Activated CD8-positive, alpha-beta memory T cell treated with anti-CD3 and anti-CD28 coated beads, Interleukin-2, amount 50 U/mL, for 48 hours (primary cell): ENCODE measurements at places on chromosomes 11 and 22.

DNA sequence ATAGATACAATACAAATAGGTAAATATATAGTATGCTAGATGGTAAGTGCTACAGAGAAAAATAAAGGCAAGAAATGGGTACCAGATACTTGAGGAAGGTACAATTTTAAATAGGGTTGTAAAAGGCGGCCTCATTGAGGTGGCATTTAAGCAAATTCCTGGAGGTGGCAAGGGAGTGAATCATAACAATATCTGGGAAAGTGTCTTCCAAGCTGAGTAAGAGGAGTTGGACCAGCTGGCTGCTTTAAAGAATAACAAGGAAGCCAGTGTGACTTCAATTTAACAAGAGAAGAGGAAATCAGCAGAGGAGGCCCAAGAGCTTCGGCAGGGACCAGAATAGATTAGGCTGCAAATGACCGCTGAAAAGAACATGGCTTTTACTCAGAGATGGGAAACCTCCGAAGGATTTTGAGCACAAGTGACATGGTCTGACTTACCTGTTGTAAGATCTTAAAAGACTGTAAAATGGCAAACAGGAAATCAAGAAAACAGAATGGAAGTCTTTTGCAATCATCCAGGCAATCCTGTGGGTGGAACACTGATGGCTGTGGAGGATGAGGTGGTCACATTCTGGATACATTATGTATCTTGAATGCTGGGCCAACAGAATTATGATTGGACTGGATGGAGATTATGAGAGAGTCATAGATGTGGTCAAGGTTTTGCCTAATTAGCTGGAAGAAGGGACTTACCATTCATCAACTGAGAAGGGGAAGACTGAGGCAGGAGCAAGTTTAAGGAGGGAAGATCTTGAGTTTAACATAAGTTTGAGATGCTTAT is 77.2 kb downstream of the RDX start:
- DNase-seq = no peak

DNA sequence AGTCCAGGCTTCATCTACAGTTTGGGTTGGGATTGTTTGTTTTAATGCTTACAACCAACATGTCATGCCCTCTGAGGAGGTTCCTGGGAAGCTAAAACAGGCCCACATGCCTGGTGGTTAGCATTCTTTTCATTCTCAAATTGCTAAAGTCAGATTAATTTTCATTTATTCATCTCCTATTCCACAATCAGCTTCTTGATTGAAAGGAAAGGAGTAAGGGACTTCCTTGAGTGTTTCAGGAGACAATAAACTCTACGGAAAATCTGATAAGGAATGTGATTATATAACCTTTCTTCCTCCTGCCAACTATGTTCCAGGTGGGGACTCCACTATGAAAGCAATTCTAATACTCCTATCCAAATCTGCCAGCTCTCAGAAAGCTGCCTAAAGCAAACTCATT is 30.8 kb downstream of the MRTFA start:
- no peak for DNase-seq

- no peak for DNase-seq
These were observed 4.3 kb upstream of the GALNT18 start for GRCh38 chr11:11626128-11626527.

DNA sequence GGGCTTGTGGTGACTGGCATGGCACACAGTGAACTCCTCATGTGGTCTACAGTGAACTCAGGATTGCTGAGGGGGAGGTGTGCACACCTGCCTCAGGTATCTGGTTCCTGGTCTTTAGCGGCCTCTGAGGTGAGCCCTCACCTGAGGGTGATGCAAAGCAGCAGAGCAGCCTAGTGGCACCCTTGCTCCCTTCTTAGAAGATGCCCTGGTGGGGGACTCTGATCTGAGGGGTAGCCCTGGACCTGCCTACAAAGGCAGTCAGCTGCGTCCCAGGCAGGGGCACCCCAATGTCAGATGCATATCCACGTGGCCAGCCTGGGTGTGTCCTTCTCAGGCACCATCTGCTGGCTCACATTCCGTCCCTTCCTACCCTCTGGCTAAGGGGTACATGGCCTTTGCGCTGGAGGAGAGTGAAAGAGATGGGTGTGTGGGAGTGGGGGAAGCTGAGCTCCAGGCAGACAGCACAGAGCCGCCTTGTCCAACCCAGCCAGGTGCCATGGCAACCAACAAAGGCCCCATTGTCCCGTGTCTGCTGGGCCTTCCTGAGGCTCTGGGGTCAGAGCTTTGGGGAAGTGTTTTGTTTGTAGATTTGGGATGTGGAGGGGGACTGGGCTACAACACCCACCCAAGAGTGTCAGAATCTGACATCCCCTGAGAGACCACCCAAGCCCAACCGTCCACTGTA is 5.8 kb downstream of the PLEKHB1 start:
- no peak for DNase-seq

DNA sequence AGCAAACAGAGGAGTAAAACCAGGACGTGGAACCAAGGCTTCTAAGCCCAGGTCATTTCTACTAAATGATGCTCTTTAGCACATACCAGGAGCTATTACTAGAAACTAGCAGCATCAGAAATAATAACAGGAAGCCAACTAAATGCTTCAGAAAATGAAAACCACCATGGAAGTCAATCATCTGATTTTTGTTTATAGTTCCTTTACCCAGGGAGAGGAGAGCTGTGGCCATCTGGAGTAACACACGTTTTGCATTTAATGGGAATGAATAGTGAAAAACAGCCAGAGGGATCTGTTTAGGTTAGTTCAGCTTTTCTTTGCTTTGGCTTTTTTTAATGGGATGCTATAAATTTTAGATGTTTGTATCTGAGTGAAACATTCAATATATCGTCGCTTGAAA is 250.7 kb upstream of the ARHGAP20 start:
- no peak for DNase-seq
